ENCODE measurements at places on chromosomes 12 and 14. TPM values are rescaled to one million over a fixed set of nuclear protein-coding genes. Genes with fewer than 3 reads are reported as not detected.

DNA sequence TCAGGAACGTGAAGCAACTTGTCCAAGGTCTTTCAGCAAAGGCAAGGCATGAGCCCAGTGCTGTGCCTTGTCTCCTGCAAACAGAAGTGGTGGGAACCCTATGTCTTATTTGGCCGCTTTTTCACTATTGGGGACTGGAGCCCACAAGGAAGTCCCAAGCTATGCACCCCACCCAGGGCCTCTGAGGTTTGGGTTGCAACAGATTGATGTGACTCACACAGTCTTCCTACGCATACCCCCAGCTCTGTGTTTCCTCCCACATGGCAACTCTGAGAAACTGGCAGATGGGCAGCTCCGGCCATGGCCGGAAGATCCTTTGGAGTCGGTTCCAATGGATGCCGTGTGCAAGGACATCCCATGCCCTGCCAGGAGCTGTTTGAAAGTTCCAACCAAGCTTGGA, 28.3 kb upstream of the CMKLR1 start:
- DNase-seq, result no peak
- no peak overlapping the region for H3K4me3 ChIP-seq
- H3K27me3 ChIP-seq, result no peaks in the 10 kb centered on the region
- no peaks in the 10 kb centered on the region for H3K4me1 ChIP-seq

DNA sequence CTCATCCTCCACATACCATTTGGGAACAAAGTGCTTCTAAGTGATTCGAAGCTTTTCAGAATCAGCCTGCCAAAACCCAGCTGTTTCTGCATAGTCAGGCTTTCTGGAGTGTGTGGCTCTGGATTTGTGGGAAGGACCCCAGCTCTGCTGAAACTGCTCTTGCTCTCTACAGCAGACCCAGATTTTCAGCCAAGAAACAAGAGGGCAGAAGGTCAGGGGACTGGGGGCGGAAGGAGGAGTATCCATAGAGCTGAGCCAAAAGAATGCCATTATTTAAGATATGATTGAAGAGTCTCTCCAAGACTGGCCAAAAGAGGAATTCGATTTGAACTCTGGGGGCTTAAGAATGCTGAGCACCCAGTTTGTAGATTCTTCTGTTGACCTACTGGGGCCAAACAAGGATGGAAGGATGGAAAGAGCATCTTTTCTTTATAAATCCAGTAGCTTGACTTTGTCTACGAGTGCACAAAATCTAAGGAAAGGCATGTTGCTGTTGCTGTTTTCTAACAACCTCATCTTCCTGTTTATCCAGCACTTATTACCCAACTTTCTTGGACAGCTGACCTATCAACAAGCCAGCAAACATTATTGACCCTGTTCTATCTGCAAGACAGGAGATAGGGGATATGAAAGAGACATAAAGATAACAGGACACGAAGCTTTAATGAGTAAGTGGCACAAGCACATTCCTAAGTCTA, 29.2 kb downstream of the FBLN5 start:
- H3K27ac ChIP-seq, result no peak overlapping the region
- H3K36me3 ChIP-seq, result no peaks in the 10 kb centered on the region
- DNase-seq, result no peak
- H3K4me3 ChIP-seq, result no peak overlapping the region
- H3K4me1 ChIP-seq, result no peaks in the 10 kb centered on the region

DNA sequence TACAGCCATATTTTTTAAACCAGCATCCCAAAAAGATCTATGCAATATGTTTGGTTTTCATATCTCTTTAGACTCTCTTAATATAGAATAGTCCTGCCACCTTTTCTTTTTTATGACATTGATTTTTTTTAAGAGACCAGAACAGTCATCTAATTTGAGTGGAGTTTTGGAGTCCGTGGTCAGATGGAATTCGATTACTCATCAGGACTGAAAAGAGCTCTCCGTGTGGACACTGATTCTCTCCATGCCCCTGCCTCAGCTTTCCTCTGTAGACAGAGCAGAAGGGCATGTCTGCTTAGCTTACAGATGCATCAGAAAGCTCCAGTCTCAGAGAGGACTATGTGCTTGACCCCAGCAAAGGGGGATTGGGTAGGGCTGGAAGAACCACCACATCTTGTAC, 27.8 kb downstream of the SMCO2 start:
- no peaks in the 10 kb centered on the region for H3K4me1 ChIP-seq
- H3K27ac ChIP-seq, result no peak overlapping the region
- H3K4me3 ChIP-seq, result no peak overlapping the region
- H3K36me3 ChIP-seq, result no peaks in the 10 kb centered on the region

- no peak for DNase-seq
- H3K4me3 ChIP-seq, result no peak overlapping the region
- no peak overlapping the region for H3K27ac ChIP-seq
Observed at GRCh38 chr14:98748966-98749365, 523.0 kb downstream of the BCL11B start.

DNA sequence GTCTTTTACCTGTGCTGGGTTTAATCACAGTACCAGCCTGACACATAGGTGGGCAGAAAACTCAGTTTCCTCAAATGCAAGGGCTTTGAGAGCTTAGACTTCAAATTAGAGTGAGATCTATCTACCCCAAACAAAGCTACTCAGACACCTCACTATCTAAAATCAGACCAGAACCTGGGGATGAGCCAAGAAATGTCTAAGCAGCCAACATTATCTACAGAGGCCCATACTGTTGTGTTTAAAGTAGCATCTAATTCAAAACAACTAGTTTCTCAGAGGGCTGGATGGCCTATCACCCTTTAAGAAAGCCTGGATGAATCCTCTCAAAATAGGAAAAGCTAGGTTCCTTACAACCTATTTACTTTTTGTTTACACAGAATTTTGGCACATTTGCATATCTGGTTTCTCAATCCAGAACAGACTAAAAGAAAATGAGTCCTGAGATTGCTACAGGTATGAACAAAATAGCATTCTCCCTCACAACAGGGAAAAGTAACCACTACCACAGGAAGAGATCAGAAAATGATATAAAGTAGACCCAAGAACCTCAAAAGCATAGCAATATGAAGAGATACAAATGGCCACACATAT, 142.4 kb downstream of the ZFP36L1 start:
- H3K4me3 ChIP-seq, result no peak overlapping the region
- H3K27me3 ChIP-seq, result no peaks in the 10 kb centered on the region
- DNase-seq, result no peak
- peaks cover 3% of the 10 kb centered on the region for H3K4me1 ChIP-seq

DNA sequence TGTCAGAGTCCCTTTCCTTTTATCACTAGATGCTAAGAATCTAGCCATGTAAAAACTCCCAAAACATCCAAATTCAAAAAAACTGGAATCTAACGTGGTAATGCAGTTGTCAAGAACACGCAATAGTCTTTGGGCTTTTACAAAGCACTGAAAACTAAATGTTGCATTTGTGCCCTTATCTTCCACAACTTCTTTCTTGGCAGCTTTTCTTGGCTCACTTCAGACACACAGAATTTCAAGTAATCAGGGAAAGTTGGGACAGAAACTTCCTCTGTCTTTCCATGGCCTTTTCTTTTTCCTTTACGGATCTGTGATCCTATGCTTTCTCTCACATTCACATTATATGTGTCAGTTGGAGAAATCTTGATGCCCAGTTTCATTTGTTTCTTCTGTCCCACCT, 136.0 kb downstream of the CRADD start:
- DNase-seq, result no peak
- no peaks in the 10 kb centered on the region for H3K36me3 ChIP-seq
- no peak overlapping the region for H3K27ac ChIP-seq
- H3K4me1 ChIP-seq, result no peaks in the 10 kb centered on the region
- H3K4me3 ChIP-seq, result no peak overlapping the region

- H3K27ac ChIP-seq, result peak overlapping the region; percentile 37
- no peak for DNase-seq
- no peak overlapping the region for H3K4me3 ChIP-seq
- H3K36me3 ChIP-seq, result no peaks in the 10 kb centered on the region
Observed at GRCh38 chr12:1201886-1202285, 210.9 kb downstream of the ERC1 start.

- peaks cover 2% of the 10 kb centered on the region for H3K27me3 ChIP-seq
- no peak overlapping the region for H3K27ac ChIP-seq
- H3K36me3 ChIP-seq, result no peaks in the 10 kb centered on the region
- H3K4me1 ChIP-seq, result no peaks in the 10 kb centered on the region
- DNase-seq, result no peak
Observed at GRCh38 chr14:66017927-66018326, 468.2 kb upstream of the CCDC196 start.

DNA sequence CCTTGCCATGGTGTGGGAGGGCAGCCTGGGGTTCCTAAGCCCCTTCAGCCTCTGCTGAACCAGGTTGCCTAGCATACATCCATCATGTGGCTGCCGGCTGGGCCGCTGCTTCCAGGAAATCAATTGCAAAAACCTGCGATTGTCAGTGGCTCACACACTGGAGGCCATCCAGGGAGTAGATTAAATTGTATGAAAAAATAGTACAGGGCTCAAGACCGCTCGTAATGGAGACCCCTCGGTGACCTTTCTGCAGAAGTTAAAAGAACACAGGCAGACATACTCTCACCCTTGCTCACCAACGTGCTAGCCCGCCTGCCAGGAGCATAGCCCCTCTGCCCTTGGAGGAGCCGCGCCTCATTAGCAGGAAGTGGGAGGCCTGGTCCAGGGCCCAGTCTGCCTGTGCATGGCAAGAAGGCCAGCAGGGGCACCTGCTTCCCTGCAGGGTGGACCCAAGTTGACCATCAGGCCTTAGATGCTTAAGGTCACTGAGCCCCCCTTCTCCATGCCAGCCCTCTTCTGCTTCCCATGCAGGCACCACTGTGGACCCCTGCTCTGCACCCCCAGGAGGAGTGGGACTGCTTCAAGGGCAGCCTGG, 31.4 kb upstream of the CIPC start:
- no peak for DNase-seq
- no peaks in the 10 kb centered on the region for H3K4me1 ChIP-seq
- H3K4me3 ChIP-seq, result no peak overlapping the region
- H3K27ac ChIP-seq, result no peak overlapping the region
- H3K36me3 ChIP-seq, result no peaks in the 10 kb centered on the region

GRCh38 chr14:93114713-93115068, 1.0 kb downstream of the ITPK1 start:
- DNase-seq, result no peak
- H3K27ac ChIP-seq, result peak overlapping the region; percentile 63
- H3K4me3 ChIP-seq, result peak overlapping the region; percentile 70
- H3K36me3 ChIP-seq, result no peaks in the 10 kb centered on the region
- H3K27me3 ChIP-seq, result no peaks in the 10 kb centered on the region
- peaks cover 37% of the 10 kb centered on the region for H3K4me1 ChIP-seq

Gene P2RX7
- 23.5 TPM for total RNA-seq

Gene NGB
- not detected for total RNA-seq

Gene TAS2R7
- not detected for total RNA-seq

Gene ZFHX2
- 0.42 TPM for total RNA-seq

All from CD4-positive, CD25-positive, alpha-beta regulatory T cell (primary cell).